Activated T-cell treated with anti-CD3 and anti-CD28 coated beads, Interleukin-2, amount 50 U/mL, for 48 hours (primary cell): ENCODE measurements at places on chromosomes 6 and 20.

GRCh38 chr20:20603339-20603990 lies 109.0 kb downstream of the RALGAPA2 start:
- no peak for DNase-seq

DNA sequence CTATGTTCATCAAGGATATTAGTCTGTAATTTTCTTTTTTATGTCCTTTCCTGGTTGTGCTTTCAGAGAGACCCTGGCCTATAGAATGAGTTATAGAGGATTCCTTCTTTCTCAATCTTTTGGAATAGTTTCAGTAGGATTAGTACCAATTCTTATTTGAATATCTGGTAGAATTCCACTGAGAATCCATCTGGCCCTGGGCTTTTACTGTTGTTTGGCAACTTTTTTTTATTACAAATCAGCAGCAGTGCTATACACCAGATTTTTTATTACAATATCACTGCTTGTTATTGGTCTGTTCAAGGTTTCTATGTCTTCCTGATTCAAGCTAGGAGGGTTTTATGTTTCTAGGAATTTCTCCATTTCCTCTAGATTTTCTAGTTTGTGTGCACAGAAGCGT lies 50.0 kb upstream of the NRSN1 start:
- DNase-seq, result no peak

DNA sequence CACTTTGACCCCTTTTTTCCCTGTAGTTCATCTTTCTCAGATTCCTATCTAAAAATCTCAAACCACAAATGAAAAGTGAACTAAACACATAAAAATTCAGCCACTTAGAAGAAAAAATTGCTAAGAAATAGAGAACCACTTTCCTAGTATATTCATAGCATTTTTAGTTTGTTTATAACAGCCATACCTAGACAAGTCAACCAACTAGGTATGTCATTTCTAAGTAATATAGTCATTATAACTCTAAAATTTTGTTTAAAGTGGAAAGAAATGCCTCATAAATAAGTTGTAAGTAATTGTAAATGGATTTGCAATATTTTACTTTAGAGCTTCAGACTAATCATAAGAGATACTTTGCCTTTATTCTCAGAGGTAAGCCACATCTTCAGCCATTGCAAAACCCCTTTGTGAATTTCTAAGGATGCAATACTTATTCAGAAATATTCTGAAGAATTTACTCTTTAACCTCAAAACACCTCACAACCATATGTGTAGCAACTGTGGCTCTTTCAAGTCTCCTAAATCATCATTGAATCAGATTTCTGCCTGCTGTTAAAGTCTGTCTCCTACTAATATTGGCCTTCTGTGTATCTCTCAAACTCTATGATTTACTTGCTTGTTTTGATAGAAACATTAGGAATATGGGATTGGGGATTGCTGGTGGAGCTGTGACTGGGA lies 6.9 kb upstream of the SUMO4 start:
- no peak for DNase-seq

DNA sequence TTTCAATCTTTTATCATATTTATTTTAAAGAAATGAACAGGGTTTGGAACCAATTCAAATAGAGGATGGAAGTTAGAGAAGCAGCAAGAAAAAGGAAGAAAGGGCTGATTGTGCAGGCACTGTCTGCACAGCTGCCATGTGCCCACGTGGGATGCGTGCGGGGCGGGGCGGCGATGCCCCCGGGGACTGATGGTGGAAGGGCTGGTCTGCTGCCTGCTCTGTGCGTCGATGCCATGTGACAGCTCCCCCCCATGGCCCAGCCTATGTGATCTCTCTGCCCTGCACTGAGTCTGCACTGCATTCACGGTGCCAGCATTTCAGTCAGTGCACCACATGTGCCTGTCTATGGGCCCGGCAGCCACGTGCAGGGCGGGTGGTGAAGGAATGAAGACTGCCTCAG lies 96.4 kb downstream of the IRF4 start:
- DNase-seq, result no peak

DNA sequence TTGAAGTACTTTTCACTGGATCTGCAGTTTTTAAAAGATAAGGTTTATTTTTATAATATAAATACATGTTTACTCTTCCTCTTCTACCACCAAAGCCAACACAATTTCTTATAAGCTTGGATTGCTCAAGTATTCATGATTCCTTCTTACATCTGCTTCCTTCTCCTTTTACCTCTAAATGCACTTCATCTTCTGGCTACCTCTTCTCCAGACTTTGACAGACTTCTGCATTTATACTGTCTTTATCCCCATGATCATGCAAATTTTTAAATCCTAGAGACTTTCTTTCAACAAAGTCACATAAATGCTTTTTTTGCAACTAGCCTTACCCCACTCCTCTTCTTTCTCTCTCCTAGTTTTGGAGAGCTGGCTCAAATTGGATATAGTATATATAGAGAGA lies 142.9 kb downstream of the TFAP2B start:
- no peak for DNase-seq

- DNase-seq, result no peak
Observed at GRCh38 chr6:146433881-146434731, 109.5 kb upstream of the RAB32 start.

- peak; percentile 8 for DNase-seq
Observed at GRCh38 chr6:43964659-43965570, 162.3 kb downstream of the MRPL14 start.

DNA sequence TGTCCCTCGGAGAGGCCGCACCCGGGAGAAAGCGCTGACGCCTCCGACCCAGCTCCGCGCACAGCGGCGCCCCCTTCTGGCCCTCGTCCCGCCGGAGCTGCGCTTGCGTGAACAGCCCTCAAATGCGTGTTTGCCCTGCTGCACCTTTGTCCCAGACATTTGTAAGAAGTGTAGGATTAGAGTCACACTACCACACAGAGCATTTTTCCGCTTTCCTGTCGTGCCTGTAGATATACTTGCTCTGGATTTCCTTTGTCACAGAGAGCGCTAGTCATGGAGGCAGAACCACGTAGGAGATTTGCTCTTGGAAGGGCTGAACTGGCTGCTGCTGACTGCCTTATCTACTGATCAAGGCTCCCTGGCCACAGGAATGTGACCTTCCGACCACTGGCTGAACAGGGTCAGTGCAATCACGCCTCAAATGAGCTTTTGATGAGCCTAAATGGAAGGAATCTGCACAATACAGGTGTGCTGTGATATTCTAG lies 62.3 kb downstream of the PAX1 start:
- peak; percentile 27 for DNase-seq

DNA sequence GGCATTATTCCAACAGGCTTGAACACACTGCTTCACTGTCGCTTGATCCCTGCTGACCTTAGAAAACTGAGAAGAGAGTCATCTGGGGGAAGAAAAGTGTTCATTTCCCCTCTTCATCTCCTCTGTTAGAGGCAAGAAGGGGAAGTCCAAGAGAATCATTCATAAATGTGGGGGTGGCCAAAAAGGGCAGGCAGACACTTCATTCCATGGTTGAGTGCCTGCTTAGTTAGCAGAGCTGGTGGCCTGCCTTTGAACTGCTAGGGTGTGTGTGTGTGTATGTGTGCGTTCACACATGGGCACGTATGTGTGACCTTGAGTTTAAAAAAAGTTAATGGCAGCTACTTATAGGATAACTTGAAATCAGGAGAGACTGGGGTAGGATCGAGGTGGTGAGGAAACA lies 39.4 kb upstream of the RFPL4B start:
- no peak for DNase-seq

GRCh38 chr6:26156850-26157250 lies 69.6 kb downstream of the HFE start:
- no peak for DNase-seq

DNA sequence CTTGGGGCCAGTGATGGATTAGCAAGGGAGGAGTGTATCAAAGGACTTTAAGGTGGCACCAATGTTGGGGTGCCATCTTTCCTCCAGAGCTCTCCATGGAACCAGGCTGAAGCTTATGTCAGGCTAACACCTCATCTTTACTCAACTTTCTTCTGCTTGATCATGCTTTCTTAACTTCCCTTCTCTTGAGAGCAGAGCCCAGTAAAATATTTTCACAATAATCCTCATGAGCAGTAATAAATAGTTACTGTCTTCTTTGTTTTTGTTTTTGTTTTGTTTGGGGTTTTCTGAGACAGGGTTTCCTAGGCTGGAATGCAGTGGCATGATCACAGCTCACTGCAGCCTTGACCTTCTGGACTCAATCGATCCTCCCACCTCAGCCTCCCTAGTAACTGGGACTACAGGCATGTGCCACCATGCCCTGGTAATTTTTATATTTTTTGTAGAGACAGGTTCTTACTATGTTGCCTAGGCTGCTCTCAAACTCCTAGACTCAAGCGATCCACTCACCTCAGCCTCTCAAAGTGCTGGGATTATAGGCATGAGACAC lies 127.9 kb upstream of the TOP1 start:
- no peak for DNase-seq

- DNase-seq, result no peak
Observed at GRCh38 chr6:18367371-18367770, 19.8 kb upstream of the RNF144B start.

DNA sequence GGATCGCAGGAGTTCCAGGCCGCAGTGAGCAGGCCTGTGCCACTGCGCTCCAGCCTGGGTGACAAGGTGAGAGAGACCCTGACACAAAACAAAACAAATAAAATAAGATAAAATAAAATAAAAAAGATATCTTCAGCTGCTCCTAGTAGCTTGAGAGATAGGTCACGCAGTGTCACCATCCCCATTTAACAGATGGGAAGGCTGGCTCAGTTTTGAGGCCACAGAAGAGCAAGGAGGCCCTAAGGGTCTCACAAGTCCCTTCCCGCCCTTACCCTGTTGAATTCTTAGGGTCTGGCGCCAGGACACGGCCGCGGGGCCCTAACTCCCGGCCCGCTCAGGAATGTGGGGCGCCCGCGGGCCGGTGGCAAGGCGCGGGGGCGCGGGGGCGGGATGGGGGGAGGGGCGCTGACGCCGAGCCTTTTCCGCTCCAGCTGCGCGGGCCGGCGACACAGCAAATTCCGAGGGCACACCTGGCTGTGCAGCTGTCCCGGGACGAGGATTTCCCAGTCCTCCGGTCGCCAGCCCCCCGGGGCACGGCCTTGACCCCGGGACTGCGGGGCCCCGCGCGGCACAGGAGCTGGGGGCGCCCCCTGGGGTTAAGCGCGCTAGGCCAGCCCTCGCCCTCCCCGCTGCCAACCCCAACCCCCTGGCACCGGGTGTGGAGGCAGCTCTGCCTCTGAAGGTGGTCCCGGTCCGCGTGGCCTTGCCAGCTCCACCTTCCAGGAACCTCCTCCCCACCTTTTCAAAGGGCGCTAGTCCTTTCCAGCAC lies 10.3 kb upstream of the R3HDML start:
- peak; percentile 67 for DNase-seq

- DNase-seq, result no peak
Observed at GRCh38 chr6:118571121-118571520, 23.0 kb downstream of the PLN start.

GRCh38 chr6:165701564-165702354 lies 38.7 kb upstream of the PDE10A start:
- DNase-seq, result no peak

DNA sequence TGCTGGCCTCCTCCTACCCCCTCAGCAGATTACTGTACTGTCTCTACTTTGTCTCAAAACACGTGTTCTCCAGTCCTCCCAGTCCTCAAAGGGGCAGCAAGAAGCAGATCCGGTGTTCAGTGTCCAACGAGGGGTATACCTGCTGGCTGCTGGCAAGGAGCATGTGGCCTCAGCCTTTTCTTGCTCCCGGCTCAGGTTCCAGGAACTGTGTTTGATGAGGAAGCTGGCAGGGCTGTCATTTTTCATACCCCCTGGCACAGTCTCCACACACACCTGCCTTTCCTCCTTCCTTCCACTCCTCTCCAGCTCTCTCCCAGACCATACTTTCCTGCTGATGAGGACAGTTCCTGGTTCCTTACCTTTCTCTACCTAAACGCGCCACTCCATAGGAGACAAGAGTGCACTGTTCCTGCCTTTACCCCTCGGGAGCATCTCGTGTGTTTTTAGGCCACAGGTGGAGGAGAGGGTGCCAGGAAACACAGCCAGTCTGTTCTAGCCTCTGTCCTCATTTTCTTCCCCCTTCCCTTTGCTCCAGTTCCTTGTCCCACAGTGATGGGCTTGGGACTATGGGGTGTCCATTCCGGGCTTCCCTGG lies 77.2 kb downstream of the SSR1 start:
- DNase-seq, result no peak
